ENCODE measurements at places on chromosomes 5 and 9. TPM values are rescaled to one million over a fixed set of nuclear protein-coding genes. Genes with fewer than 3 reads are reported as not detected.

The SLCO6A1 gene
- not detected for total RNA-seq

The SPRY4 gene
- total RNA-seq, result 3.7 TPM

The PDGFRB gene
- 9.5 TPM for total RNA-seq

The KCNV2 gene
- not detected for total RNA-seq

The NEURL1B gene
- total RNA-seq, result 0.40 TPM

Measured in lung microvascular endothelial cell (primary cell).